ENCODE measurements at places on chromosomes 13 and 19.

- no peak for DNase-seq
Measured at GRCh38 chr19:18669524-18669817, 14.0 kb upstream of the CRTC1 start.

GRCh38 chr19:17107546-17108452 is 32.2 kb downstream of the MYO9B start:
- DNase-seq = peak; percentile 87

DNA sequence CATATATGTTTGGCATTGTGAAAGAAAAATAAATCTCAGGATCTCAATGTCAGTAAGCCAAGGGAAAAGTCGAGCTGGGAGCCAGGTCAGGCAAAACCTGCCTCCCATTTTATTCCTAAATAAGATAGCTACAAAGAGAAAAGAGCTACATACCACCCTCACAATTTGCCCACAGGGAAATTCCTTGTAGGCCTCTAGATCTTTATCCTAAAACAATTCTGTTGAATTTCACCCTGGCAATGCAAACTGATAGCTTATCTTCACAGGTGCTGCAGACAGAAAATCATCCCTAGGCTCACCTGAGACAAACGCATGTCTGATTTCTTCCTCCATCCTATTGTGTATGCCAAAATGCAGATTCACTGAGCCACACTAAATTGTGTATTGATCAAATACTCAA is 2587.1 kb downstream of the PCDH9 start:
- DNase-seq = no peak

DNA sequence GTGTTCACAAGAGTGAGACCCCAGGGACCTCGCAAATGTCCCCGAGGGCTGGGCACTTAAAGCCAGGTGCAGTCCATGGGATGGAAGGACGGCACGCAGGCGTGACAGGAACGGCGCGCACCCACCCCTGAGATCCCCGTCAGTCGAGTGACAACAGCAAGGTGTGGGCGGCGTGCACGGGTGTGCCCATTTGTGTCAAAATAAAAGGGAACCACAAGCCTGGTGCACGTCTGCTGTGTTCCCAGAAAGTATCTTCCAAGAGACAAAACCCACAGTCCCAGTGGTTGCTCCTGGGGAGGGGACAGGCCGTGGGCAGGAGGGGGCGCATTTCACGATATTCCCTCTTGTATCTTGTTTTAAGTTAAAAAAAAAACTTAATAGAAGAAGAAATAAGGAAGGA is 15.7 kb upstream of the CACTIN start:
- DNase-seq = no peak

DNA sequence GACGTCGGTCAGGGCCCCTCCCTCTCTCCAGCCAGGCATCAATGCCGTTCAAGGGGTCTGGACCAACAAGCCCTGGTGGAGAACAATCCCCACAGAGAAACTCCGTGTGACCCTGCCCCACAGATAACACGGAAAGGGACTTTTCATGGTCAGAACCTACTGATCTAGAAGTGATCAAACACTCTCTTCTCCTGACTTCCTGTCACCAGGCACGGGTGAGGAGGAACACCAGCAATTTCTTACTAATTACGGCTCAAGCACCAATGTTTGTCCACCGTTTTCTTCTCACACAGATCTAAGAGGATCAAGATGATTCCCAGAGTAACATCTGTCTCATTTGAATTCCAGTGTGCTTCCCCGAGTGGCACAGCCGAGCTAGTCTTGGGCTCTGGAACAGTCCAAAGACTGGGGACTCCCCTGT is 11.8 kb downstream of the RASA3 start:
- no peak for DNase-seq

GRCh38 chr13:50017819-50018218 is 2.6 kb downstream of the KCNRG start:
- DNase-seq = no peak

DNA sequence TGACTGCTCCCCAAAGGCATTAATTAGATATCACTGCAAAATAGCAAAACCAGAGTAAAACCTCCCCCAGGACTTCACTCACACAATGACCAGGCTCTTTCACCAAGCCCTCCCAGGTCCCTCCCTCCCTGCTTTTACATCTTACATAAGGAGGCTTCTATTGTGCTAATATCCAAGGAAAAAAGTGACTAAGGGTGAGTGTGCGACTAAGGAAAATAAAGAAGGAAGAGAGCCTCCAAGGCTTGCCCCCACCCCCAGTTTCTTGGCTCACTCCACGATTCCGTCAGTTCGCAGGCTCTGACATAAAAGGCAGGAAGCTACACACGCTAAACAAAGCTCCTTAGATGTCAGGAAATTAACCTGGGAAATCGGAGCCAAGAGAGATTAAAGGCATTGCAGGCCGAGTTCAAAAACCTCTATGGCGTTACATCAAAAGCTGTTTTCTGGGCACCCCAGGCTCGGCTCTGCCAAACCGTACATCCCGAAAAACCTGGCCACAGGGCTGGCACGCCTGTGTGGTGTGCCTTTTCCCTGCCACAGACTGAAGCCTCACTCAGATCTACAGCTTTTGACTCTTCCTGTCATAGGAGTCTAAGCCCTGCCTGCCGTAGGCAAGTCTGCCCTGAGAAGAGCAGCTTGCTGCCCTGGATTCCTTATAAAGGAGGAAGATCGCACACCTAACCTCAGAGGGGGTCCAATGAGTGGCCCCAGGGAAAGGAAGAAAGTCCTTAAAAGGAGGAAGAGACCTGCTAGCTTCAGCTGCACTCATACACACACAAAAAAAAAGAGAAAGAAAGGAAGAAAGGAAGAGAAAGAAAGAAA is 67.0 kb upstream of the SERP2 start:
- no peak for DNase-seq

DNA sequence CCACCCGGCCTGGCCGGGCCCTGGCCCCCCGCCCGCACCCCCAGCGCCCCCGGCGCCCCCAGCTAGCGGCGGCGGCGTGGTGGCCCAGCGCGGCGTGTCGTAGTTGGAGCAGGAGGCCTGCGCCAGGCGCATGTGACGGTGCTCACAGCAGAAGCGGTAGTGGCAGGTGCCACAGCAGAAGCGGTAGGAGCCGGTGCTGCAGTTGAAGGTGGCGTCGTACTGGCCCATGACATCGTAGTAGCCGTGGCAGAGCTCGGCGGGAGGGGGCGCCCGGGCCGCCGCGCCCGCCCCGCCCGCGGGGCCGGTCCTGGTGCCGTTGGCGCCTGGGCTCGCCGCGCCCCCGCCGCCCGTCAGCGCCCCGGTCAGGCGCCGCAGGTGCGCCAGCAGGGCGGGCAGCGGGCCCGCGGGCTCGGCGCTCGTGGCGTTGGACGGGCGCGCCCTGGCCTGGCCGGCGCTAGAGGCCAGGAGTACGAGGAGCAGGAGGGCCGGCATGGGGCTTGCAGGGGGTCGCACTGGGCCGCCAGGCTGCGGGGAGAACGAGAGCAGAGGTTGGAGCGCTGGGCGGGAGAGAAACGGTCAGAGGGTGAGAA is 633 bp downstream of the SHISA7 start:
- DNase-seq = no peak

DNA sequence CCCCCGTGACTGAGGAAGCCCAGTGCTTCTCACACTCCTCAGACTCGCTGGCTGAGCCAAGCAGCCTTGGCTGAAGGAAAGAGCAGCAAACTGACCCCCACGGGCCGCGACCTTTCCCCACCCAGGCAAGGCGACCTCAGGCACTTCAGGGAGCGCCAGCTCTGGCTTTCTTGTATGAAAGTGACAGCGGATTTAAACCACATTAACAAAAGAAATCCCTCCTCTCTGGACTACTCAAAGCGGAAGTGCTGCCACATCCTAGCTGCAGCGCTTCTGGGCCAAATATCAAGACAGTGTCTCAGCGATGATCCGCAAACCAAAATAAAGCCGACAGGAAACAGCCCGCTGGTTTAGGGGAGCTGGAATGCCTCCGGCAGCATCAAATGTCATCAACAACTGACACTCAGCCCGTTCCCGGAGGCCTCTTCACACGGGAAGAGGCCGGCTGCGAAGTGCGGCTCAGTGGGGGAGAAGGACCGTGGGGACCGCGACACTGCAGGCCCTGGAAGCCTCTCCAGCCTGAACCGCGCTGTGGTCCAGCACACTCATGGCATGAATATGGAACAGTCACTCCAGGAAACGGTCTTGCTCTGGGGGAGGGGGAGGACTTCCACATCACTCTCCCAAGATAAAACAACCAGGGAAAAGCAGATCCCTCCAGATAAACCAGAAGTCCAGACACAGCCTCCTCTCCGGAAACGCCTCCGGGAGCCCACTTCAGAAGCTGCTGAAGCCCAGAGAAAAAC is 1.4 kb downstream of the RASA3 start:
- DNase-seq = peak; percentile 64

DNA sequence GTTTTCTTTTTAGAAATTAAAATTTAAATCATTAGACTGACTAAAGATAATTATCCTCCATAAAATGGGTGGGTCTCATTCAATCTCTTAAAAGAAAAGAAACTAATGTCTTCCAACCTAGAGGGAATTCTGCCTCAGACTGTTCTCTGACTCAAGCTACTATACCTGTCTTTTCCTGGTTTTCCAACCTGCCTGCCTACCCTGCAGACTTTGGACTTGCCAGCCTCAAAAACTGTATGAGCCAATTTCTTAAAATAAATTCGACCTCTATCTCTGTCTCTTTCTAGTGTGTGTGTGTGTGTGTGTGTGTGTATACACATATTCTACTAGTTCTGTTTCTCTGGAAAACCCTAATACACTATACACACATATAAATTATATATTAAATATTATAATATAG is 847.3 kb downstream of the PCDH17 start:
- DNase-seq = no peak

GRCh38 chr13:21590231-21590630 is 13.7 kb downstream of the MICU2 start:
- no peak for DNase-seq

DNA sequence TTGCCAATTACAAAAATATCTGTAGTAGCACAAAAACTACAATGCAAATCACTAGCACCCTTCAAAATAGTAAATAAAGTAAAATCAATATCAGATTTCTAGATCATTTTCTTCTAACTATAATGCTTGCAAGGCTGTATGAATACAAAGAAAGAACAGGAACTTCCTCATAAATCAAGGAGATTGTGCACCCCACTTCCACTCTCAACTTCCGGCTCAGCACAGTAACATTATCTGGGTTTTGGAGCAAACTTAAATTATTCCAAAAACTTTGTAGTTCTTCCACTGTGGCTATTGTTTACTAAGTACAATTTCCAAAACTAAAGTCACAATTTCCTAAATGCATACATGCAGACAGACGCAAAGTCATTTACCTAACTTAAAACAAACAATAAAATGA is 778.3 kb upstream of the SLC10A2 start:
- DNase-seq = no peak

- DNase-seq = no peak
Measured at GRCh38 chr13:40187841-40188591, 478.4 kb downstream of the FOXO1 start.

DNA sequence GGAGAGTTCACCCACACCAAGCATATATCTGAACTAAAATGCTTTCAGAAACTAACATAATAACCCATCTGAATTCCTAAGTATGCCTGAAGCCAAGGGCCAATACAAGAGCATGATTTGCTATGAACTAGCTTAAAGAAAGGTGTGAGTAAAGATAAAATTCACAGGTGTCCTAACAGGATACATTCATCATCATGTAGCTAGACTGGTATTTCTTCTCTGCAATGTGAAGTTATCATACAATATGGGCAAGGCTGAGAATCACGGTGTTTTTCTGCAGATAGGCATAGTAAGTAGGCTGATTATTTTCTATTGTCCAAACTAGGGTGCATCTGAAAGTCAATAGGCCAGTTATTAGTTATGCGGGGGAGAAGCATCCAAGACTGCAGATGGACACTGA is 63.1 kb downstream of the STK24 start:
- DNase-seq = no peak

GRCh38 chr13:51451134-51451466 is 1.7 kb downstream of the INTS6 start:
- DNase-seq = peak; percentile 51

- no peak for DNase-seq
Measured at GRCh38 chr13:110324026-110324749, 17.1 kb downstream of the COL4A2 start.

GRCh38 chr19:15989889-15990288 is 41.1 kb downstream of the OR10H4 start:
- no peak for DNase-seq

DNA sequence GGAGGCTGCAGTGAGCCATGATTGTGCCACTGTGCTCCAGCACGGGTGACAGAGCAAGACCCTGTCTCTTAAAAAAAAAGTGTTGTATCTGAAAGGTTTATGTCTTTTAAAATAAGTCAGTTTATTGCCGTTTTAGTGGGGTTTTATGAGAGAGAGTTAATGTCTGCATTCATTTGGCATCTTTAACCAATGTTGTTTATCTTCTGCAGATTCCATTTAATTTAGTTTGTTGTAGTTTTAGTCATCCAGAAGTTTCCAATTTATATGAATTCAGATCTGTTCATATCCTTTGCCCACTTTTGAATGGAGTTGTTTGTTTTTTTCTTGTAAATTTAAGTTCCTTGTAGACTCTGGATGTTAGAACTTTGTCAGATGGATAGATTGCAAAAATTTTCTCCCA is 36.7 kb upstream of the LPAR6 start:
- no peak for DNase-seq

GRCh38 chr13:29799041-29799440 is 51.4 kb downstream of the UBL3 start:
- no peak for DNase-seq

- peak; percentile 94 for DNase-seq
Measured at GRCh38 chr19:17605761-17606589, 50.5 kb downstream of the COLGALT1 start.

DNA sequence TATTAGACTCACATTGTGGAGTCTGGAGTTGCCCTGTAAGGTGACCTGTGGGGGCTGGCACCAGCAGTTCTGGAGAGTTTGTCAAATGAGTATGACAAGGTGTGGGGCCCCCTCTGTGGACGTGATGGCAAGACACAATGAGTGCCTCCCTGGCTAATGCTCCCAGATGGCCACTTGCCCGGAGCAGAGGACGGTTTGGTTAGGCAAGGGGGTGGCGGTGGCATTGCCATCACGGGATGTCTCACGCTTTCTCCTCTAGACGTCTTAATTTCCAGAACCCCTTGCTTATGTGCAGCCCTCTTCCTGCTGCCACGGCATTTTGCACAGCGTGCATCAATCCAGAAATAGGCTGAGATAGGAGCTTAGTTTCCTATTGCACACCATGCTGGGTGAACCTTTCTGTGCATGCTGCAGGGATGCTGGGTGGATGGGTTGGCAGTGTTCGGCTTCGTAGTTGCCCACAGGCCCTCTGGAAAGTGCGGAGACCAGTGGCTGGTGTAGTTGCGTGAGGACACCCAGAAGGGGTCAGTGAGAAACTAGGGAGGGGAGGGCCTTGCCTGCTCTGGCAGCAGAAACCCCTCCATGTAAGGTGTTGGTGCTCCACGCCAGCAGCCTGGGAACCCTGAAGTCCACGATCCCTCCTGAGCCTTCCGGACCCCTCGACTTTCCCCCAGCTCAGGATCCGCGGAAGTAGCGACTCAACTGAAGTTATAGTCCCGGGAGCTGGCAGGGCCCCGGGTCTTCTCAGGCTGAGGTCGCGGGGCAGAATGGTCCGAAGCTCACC is 18.1 kb upstream of the LRP3 start:
- peak; percentile 52 for DNase-seq

- DNase-seq = peak; percentile 84
Measured at GRCh38 chr19:39410017-39410830, 2.2 kb upstream of the PLEKHG2 start.

- DNase-seq = peak; percentile 85
Measured at GRCh38 chr19:16714702-16715287, 4.9 kb upstream of the NWD1 start.

GRCh38 chr13:41561170-41561569 is 103.8 kb downstream of the RGCC start:
- no peak for DNase-seq
